Activated T-helper 1 cell treated with anti-CD3 and anti-CD28 coated beads, Interleukin-12 subunit alpha, Interleukin-12 subunit beta, Interleukin-2, Interleukin-4 antibody, amounts not matched to agents 30 ng/mL and 10 ng/mL and 1 ng/mL, durations not matched to agents 14 hours and 24 hours and 36 hours (primary cell): ENCODE measurements at places on chromosomes 12 and 14.

DNA sequence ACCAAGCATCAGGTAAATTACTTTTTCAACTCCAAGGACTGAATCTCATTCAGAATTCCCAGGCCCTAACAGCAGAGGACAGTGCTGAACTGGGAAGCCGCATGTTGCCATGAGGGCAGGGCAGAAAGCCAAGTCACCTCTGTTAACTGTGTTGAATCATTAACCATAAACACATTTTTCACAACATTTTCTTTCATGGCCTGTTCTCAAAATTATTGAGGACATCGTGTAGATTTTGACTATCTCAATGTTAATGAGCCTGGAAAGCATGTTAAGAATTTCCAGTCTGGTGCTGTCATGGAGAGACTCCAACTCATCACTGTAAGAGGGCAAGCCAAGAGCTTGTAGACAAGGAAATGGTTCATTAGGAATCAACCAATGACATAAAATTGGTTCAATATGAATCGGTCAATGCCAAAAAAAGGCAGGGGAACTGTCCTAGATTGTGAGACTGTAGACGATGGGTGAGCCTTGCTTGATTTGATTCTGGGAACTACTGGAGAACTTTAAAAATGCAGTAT lies 33.7 kb downstream of the CPM start:
- no peak for DNase-seq

DNA sequence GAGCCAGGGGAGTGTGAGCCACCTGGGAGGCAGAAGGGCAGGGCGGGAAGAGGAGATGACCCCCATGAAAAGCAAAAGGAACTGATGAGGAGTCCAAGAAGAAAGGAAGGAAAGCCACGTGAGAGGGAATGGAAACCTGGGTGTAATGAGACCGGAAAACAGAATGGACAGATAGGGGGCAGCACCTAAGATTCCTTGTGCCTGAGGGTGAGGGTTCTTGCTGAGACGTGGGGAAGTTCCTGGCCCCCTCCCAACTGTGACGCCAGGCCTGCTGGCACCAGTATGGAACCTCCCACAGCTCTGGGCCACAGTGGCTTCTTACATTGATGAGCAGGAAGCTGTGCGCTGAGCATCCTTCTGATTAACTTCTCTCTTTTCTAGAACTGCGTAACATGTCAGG lies 30.8 kb downstream of the TTC7B start:
- DNase-seq: no peak

- no peak for DNase-seq
These were observed 24.2 kb downstream of the CHST11 start for GRCh38 chr12:104480826-104481440.

GRCh38 chr12:16542586-16542985 lies 63.4 kb downstream of the LMO3 start:
- DNase-seq: no peak

DNA sequence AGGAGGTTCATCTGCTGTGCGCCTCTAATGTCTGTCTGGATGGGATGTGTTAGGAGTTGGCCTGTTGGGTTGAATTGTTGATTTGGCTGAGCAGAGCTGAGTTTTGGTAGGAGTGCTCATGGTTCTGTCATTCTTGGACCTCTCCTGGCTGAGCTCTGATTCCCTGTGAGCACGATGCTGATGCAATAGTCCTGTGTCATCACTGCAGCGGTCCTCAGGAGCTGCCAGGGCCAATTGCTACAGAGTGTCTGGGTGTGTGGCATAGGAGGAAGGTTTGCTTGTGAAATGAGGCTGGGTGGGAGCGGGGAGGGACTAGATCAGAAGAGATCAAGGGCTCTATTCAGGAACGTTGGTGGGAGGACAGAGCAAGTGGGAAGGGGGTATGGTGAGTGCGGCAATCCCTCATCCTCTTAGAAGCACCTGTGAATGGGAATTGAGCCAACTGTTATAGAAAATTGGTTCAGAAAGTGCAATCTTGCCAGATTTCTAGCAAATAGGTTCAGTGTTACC lies 21.2 kb downstream of the PEX5 start:
- DNase-seq: no peak

- no peak for DNase-seq
These were observed 27.4 kb upstream of the BATF start for GRCh38 chr14:75494896-75495295.

GRCh38 chr12:1189163-1189562 lies 198.1 kb downstream of the ERC1 start:
- DNase-seq: no peak

GRCh38 chr12:89179245-89179644 lies 173.1 kb downstream of the DUSP6 start:
- no peak for DNase-seq

GRCh38 chr12:110943373-110943772 lies 23.0 kb upstream of the MYL2 start:
- DNase-seq: no peak

DNA sequence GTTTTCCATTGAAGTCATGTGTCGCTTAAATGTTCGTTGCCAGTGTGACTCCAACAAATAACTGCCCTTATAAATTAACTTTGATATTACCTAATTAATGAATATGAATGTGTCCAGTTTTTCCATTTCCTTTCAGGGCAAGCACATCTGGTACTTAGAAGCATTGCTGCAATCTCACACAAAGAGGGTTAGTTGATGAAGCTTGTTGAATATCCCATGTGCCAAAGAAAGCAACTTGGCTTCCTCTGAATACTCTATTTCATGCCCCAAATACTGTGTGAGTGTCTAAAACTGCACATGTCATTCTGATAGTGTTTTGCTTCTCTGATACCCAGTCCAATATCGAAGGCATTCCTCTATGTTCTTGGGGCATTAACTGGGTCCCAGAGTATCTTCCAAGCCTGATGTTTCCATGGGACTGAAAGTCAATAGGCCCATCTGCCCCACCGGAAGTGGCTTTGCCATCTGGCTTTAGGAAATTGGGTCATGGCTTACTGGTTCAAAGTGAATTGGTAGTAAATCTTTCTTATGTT lies 75.8 kb upstream of the CNTN1 start:
- DNase-seq: no peak

DNA sequence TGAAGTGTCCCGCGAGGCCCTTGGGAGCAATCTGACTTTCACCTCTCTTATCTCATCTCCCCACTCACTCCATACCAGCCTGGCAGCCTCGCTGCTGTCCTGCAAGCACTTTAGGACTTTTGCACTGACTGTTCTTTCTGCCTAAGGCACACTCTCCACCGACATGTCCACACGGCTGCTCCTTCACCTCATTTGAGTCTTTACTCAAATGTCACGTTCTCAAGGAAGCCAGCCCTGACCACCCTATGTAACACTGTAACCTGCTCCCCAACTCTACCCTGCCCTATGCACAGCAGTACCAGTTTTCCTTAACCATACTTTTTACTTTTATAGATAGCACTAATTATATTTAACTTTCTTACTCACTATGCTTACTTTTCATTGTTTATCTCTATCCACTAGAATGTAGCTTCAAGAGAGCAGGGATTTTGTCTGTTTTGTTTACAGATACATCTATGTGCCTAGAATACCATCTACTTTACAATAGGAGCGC lies 32.0 kb downstream of the PRKD1 start:
- DNase-seq: no peak

DNA sequence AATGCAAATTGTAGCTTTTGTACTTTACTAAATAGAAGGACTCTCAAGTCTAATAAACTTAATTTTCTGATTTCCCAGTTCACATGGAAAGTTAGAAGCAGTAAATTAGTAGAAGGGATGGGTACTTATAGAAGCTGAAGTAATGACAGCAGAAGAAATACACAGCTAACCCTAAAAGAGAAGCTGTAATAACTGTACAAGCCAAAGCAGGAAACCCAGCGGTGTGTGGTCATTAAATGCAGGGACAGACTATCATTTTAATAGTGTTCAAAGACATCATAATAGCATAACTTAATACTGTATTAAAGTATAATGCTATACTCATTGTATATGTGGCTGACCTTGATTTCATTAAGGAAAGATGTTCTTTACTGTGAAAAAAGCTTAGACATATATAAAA lies 74.9 kb downstream of the PCNX1 start:
- no peak for DNase-seq

- no peak for DNase-seq
These were observed 1143.6 kb downstream of the TMEM121 start for GRCh38 chr14:106670011-106670410.

- no peak for DNase-seq
These were observed 20.8 kb upstream of the CDK17 start for GRCh38 chr12:96421014-96421413.

DNA sequence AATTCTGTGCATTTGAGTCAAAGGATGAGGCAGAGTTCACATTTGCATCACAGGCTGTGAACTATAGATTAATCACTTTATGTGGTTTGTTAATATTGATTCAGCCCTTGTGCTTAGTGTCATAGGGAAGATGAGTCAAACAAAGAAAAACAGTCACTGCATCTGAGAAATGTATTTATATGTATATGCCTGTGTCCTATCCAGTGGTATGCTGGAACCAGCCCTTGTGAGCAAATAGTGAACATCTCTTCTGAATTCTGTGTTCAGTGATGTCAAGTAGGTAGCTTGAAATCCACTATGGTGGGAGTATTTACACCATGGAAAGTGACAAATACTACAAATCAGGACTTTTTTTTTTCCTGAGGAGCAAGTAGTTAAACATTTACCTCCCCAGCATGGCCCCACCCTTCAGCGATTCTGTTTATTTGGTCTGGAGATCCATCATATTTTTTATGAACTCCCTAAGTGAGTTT lies 128.5 kb downstream of the HMGA2 start:
- DNase-seq: no peak

- DNase-seq: no peak
These were observed 209.1 kb downstream of the DACT1 start for GRCh38 chr14:58846682-58847465.

- no peak for DNase-seq
These were observed 34.1 kb downstream of the CHST11 start for GRCh38 chr12:104490850-104491249.

- DNase-seq: peak; percentile 69
These were observed 1133.3 kb downstream of the BCL11B start for GRCh38 chr14:98138666-98139065.

DNA sequence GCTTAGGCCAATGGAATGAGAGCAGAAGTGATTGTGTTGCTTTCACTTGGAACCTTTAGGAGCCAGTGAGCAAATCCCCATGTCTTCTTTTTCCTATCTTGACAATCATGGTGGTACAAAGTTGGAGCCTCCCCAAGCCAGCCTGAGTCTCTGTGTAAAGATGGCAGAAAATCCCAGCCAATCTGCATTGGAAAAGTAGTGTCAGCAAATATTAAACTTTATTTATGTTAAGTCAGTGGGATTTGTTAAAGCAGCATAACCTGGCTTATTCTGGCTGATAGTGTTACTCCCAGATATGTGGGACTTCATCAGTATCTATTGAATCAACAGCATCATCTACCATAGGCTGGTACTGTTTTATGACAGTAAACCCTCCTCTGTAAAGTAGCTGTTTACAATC lies 2.2 kb upstream of the NUAK1 start:
- no peak for DNase-seq

GRCh38 chr14:21054123-21054767 lies 3.4 kb upstream of the RNASE8 start:
- DNase-seq: no peak

GRCh38 chr14:49898485-49898884 lies 5.6 kb downstream of the ARF6 start:
- no peak for DNase-seq

DNA sequence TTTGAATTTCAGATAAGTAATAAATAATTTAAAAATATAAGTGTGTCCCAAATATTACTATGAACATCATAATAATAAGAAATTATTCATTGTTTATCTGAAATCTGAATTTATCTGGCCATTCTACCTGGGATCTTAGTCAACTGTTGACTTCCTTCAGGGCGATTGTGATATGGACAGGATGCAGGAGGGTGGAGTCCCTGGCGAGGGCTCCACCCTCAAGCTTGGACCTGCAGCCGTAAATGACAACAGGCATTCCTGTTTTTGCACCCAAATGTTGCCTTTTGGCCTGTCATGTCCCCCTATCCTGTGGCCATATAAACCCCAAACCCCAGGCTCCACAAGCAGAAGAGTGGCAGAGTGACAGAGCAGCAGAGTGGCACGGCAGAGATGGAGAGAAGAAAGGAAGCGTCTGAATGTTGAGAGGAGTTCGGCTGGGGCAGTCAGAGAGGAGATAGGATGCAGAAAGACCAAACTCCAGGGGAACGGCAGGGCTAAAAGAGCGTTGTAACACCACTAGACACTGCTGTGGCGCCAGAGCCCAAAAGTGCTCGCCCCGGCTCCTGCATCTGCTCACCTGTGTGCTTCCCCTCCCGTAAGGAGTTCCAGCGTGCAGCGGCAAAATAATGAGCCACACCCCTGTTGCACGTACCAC lies 39.4 kb upstream of the FUT8 start:
- DNase-seq: no peak

DNA sequence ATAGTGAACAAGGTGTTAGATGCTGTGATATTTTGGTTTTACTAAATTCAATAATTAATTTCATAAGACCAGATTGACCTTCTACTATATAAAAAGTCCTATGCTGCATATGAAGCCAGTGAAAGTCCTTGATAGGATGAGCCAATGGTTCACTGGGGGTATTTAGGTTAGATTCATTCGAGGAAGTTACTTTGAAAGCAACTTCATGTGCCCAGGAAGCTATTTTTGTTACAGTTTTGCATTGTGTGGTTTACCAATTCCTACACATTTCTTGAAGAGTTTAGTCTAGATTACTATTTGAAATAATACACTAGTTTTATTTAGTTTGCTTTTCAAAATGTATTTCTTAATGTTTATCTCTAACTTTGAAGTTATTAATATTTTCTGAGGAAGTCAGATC lies 58.5 kb upstream of the RMST start:
- DNase-seq: no peak

DNA sequence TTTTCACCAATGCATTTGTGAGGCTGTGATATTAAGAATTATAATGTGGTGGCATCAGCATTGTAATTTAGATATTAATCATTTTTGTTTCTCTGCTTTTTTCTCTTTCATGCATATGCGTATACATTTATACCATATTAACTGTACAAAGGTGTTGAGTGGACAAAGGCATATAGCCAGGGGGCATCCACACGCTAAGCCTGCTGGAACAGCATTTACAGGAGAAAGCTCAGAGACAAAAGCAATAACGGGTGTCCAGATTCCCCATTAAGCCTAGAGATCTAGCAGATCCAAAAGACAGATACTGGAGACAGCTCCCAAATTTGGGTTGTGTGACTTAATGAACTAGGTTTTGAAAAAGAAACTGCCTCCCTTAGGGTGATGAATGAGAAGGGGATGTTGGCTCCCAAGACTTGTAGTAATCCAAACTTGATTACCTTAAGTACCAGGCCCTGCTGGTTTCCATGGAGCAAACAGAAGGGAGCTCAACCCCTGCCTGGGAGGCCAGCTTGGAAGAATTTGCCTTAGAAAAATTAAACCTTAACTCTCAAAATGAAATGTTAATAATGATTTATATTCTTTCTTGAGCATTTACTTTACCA lies 181.9 kb downstream of the SLC6A15 start:
- no peak for DNase-seq

DNA sequence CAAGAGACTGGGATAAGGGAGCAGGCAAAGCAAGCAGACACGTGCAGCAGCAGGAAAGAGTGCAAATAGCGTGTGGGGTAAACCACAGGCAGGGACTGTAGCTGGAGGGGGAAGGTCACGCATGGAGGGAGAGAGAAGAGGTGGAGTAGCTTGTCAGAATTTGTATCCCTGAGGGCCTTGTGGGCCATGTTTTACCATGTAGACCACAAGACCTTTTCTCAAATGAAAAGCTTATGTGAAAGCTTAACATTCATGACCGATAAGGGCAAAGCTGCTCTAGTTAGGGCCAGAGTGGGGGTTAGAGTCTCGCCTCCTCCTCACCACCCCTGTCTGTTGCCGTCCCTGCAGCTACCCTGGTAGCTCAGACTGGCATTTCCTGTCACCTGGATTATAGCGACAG lies 152.9 kb upstream of the E2F7 start:
- no peak for DNase-seq

GRCh38 chr14:77197988-77198387 lies 16.4 kb downstream of the TMEM63C start:
- no peak for DNase-seq
